ENCODE measurements at places on chromosomes 7 and 10. TPM values are rescaled to one million over a fixed set of nuclear protein-coding genes. Genes with fewer than 3 reads are reported as not detected.

DNA sequence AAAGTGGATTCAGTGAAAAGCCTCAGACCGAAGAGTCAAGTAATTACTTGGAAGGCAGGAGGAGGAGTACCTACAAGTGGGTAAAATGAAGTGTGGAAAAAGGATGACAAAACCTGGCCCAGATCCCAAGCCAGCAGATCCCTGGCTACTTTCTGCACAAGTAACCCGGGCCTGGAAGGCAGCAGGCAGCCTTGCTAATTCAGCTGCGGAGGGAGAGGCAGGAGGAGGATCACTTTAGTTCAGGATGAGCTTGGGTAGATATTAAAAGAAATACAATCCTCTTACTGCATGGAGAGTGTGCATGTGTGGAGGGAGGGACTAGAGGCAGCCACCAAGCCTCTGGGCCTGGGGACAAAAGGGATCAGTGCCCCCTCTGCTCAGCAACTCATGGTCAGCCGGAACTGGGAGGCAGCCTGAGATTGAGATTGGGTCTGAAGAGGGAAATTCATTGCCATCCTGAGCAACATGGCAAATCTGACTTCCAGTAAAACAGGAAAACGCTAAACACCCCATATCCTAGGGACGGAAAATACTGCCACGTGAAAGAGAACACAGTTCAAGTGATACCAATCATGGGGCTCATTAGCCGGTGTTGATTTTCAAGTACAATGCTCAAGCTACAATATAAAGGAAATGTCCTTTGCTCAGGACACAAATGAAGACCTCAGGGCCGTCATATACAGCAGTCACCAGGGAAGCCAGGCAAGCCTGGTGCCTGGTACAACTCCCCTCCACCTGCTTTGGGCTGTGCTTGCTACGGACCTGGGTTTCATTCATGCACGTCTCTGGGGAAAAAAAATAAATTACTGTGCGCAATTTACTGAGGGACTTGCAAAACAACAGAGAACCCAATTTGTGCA is 1.3 kb downstream of the AMPH start:
- H3K36me3 ChIP-seq = no peaks in the 10 kb centered on the region
- H3K4me3 ChIP-seq = no peak overlapping the region
- H3K27ac ChIP-seq = no peak overlapping the region
- DNase-seq = no peak

DNA sequence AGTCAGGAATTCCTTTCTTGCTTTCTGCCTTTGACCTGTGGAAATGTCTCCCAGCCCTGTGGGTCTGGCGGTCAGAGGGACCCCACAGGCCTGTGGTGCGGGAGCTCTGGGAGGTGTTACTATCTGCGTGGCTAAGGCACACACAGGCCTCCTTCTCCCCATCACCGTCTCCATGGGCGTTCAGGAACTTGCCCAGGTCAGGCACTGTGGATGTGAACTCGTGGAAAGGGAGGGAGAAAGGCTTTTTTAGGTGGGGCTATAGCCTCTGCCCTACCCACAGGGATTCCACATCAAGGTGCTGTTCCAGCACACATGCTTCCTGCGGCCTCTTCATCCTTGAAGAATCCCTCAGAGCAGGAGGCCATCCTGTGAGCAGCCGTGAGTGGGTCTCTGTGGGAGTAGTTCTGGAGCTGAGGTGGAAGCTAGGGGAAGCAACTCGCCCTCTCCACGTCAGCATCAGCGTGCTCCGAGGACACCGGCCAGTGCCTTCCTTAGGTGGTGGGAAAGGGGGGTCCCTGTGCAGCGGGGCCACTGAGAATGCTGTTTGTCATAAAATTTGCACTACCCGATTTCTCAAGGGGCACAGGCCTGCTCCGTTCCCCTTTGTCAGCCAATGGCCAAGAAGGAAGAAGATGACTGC is 7.5 kb upstream of the ATP6V0E2 start:
- H3K27ac ChIP-seq = no peak overlapping the region
- H3K36me3 ChIP-seq = no peaks in the 10 kb centered on the region
- H3K27me3 ChIP-seq = no peaks in the 10 kb centered on the region
- H3K4me1 ChIP-seq = no peaks in the 10 kb centered on the region
- DNase-seq = no peak

DNA sequence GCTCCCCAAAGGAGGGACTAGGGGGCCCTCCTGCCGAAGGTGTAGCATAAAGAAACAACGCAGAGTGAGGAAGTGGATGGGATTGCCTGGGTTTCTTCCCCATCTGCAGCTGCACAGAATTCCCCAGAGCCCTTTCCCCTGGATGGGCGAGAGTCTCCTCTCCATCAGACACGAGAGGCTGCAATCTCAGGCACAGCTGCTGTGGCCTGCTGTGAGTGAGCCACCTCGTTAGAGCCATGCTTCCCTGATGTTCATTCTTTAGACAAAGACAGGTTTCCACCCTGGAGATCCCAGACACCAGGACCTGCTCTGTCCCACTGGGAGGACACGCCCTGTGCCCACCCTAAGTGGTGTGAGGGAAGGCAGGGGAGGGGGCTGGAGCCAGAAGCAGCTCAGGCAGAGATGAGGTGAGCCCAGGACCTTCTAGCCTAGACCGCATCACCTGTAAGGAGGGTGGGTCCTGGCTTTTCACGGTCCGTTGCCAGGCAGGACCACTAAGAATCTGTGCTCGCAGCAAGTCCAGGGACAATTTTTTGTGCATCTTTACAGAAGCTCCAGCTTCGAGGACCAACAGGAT is 268.6 kb upstream of the TCERG1L start:
- DNase-seq = no peak
- H3K4me3 ChIP-seq = no peak overlapping the region
- H3K27ac ChIP-seq = no peak overlapping the region
- peaks cover 13% of the 10 kb centered on the region for H3K27me3 ChIP-seq

GRCh38 chr10:49135575-49136313 is 1.9 kb upstream of the FAM170B start:
- no peaks in the 10 kb centered on the region for H3K4me1 ChIP-seq
- DNase-seq = no peak
- H3K36me3 ChIP-seq = no peaks in the 10 kb centered on the region
- H3K27me3 ChIP-seq = no peaks in the 10 kb centered on the region
- H3K4me3 ChIP-seq = no peak overlapping the region

GRCh38 chr10:129253161-129253864 is 213.7 kb upstream of the MGMT start:
- H3K4me1 ChIP-seq = peaks cover 3% of the 10 kb centered on the region
- no peak overlapping the region for H3K4me3 ChIP-seq
- H3K36me3 ChIP-seq = no peaks in the 10 kb centered on the region
- no peak overlapping the region for H3K27ac ChIP-seq
- no peak for DNase-seq

GRCh38 chr10:118332236-118332635 is 9.9 kb downstream of the FAM204A start:
- peaks cover 44% of the 10 kb centered on the region for H3K36me3 ChIP-seq
- no peak overlapping the region for H3K4me3 ChIP-seq
- H3K4me1 ChIP-seq = peaks cover 2% of the 10 kb centered on the region
- DNase-seq = peak; percentile 10

DNA sequence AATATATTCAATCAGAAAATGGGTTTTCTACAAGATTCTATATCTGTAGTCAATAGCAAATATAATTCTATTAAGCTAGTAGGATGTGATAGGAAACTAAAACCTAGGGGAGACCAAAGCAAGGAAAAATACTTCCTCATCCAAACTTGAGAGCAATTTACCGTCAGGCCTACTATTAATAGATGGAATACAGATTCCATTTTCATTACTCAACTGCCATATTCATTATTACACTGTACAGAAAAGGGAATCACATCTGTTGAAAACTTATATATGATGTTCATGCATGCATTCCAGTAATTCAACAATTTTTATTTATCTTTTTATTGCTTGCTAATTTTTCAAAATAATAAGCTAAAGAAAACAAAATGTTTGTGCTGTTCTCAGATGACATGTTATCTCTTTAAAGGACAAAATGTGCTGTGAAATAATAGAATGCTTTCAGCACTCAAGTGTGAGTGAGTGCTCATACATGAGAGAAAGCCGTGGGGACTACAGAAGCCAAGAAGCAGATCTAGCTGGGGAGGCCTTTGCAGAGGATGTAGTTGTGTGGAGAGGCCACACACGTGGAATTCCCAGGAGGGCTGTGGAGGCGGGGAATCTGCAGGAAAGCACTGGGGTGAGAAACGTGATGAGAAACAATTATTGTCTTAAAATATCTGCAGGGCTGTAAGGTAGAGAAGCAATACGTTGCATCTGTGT is 110.0 kb downstream of the EGFR start:
- no peak overlapping the region for H3K4me3 ChIP-seq
- peak overlapping the region; percentile 35 for H3K27ac ChIP-seq
- peak; percentile 29 for DNase-seq
- H3K27me3 ChIP-seq = no peaks in the 10 kb centered on the region
- no peaks in the 10 kb centered on the region for H3K36me3 ChIP-seq
- H3K4me1 ChIP-seq = peaks cover 20% of the 10 kb centered on the region

DNA sequence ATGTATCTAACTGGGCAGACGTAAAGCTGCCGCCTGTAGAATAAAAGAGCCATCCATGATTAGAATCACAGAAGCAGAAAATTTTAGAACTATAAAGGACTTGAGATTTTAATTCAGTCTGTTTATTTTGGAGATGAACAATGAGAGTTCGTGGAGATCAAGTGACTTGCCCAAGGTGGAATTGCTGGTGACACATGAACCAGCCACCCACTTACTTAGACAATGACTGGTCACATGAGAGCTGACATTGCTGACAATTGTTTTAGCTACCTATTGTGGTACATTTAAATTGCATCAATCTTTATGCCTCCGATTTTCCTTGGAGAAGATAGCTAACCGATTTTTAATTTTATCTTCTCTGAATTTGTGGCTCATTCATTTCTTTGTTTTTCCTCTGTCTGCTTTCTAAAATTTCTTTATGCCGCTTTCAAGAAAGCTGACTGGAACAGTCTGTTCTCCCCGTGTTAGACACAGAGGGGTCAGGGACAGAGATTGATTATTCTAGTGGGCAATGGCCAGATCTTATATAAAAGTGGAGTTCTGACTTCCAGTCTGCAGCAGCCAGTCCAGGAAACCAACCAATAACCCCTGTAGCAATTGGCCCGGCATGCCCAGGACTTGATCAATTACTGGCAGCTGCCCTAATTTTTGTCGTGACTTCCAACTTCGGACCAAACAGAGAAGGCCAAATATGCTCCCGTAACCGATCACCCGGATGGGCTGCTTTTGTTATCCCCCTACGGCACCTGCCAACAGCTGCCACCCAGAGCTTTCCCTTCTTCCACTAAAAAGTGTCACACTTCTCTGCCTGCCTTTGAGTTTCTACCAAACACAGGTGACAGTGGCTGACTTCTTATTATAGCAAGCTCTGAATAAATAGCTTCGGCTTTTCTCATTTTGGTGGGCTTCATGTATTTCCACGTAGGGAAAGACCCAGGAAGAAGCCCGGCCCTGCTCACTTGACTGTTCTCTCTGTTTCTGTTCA is 241.6 kb downstream of the CAMK1D start:
- no peaks in the 10 kb centered on the region for H3K36me3 ChIP-seq
- H3K4me3 ChIP-seq = no peak overlapping the region
- DNase-seq = no peak
- H3K27me3 ChIP-seq = no peaks in the 10 kb centered on the region
- no peak overlapping the region for H3K27ac ChIP-seq

DNA sequence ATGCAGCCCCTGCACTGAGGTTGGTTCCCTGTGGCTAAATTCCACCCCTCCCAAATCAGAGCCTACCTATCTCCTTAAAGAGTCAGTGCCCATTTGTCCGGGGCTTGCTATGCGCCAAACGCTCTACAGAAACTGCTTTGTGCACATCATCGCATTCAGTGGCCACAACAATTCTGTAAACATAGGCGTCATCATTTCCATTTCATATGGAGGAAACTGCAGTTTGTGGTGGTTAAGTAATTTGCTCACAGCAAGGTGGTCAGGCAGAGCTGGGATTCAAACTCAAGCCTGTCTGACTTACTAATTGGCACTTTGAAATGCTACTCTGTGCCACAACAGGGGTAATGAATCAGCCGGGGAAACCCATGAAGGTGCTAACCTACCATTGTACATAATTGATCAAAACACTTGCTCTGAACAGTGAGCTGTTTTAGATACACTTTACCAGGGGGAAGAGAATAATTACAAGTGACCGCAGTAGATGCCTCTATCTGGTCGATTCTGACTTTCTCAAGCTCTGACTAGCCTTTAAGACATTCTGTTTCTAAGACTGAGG is 775.5 kb downstream of the LRMDA start:
- no peaks in the 10 kb centered on the region for H3K4me1 ChIP-seq
- no peak overlapping the region for H3K27ac ChIP-seq
- H3K4me3 ChIP-seq = no peak overlapping the region
- H3K27me3 ChIP-seq = peaks cover 7% of the 10 kb centered on the region

DNA sequence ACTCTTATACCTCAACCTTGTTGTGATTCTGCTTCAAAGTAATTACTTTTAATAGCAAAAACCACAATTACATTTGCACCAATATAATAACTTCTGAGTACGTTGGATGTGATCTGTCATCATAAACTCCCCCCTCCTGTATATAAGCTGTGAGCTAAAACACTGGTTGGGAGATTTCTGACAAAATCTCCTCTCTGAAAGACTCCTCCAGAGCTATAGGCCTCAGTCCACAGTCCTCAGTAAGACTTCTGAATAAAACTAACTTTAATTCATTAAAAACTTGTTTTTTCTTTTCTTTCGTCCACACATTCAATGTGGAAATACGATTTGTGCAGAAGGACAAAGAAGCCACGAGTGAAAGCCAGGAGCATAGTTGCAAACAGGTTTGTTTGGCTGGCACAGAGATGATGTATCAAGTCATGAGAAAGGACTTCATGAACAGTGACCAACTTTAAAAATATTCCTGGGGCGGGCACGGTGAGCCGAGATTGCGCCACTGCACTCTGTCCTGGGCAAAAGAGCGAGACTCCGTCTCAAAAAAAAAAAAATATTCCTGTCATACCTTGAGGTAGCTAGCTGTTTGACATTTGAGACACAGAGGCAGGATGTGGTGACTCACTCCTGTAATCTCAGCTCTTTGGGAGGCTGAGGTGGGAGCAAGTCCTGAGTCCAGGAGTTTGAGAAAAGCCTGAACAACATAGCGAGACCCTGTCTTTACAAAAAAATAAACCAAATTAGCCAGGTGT is 91.1 kb upstream of the ARHGAP21 start:
- no peak overlapping the region for H3K4me3 ChIP-seq
- no peaks in the 10 kb centered on the region for H3K36me3 ChIP-seq
- no peaks in the 10 kb centered on the region for H3K4me1 ChIP-seq
- no peak overlapping the region for H3K27ac ChIP-seq

Gene PNLIPRP3
- not detected for total RNA-seq

Gene TFEC
- 4.5 TPM for total RNA-seq

Gene AGAP6
- total RNA-seq = 16.7 TPM

Gene HABP2
- not detected for total RNA-seq

Gene KLF14
- not detected for total RNA-seq

Gene IDE
- 92.1 TPM for total RNA-seq

Gene GHRHR
- total RNA-seq = not detected

Gene PLEKHS1
- total RNA-seq = 0.09 TPM

Gene LIPF
- not detected for total RNA-seq

Data from A673 (cell line).